Liver (tissue), 10 donors: ENCODE measurements at places on chromosomes 11 and 22. TPM values are rescaled to one million over a fixed set of nuclear protein-coding genes. Genes with fewer than 3 reads are reported as not detected.

- H3K4me3 ChIP-seq: no peak overlapping the region
- DNase-seq: no peak
- H3K36me3 ChIP-seq: no peaks in the 10 kb centered on the region
These were observed 150.1 kb upstream of the ARHGAP42 start for GRCh38 chr11:100536979-100537378.

GRCh38 chr11:103894034-103894433, 142.4 kb upstream of the DDI1 start:
- H3K4me1 ChIP-seq: no peaks in the 10 kb centered on the region
- H3K27ac ChIP-seq: no peak overlapping the region
- no peaks in the 10 kb centered on the region for H3K27me3 ChIP-seq
- no peaks in the 10 kb centered on the region for H3K36me3 ChIP-seq

DNA sequence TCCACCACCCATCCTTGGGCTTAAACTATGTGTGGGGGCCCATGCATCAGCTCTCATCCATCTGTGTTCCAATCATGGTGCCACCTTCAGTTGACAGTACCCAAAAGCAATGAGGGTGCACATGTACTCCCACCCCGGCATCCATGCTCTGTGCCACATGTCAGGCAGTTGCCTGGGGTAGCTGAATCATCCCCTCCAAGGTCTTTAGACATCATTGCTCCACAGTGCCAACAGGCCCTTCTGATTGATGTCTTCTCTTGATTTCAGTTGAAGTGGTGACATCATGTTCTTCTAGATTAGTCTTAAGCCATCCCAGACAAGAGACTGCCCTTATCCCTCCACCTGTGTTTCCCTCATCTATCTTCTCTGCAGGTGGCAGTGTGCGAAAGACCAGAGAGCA, 42.5 kb downstream of the TMPRSS5 start:
- no peak for DNase-seq
- no peaks in the 10 kb centered on the region for H3K4me1 ChIP-seq
- H3K4me3 ChIP-seq: no peak overlapping the region
- H3K27me3 ChIP-seq: no peaks in the 10 kb centered on the region
- H3K36me3 ChIP-seq: no peaks in the 10 kb centered on the region

DNA sequence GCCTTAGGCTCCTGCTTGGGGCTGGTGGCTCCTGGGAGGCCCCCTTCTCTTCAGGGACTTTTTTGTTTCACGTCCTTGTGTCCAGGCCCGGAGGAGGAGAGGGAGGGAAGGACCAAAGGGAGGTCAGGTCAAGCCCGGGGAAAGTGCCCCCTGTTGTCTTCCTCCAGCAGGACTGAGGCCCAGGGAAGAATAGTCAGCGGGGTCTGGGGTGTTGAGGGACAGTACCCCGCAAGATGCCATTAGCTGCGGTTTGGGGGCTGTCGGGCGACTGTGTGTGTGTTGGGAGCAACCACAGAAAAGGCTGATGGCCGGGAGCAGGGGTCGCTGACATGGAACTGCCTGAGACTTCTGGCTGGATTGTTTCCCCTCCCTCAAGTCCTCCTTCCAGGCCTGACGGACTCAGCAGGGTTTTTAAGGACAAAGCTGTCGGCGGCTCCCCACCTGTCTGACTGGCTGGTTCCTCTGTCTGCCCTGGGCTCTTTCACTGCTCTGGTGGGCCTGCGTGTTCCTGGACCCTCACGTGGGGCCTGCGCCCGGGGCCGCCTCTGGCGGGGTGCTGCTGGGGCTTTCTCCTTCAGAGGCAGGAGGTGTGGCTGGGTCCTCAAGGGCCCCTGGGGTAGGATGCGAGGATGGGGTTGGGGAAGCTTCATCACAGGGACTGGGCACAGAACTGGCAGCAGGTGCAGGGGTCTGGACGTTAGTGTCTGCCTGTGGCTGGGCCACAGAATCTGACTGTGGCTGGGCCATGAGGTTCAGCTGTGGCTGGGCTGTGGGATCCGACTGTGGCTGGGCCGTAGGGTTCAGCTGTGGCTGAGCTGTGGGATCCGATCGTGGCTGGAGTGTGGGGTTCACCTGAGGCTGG, 1.5 kb downstream of the GPR152 start:
- H3K4me1 ChIP-seq: no peaks in the 10 kb centered on the region
- no peaks in the 10 kb centered on the region for H3K36me3 ChIP-seq
- no peaks in the 10 kb centered on the region for H3K27me3 ChIP-seq
- no peak for DNase-seq

DNA sequence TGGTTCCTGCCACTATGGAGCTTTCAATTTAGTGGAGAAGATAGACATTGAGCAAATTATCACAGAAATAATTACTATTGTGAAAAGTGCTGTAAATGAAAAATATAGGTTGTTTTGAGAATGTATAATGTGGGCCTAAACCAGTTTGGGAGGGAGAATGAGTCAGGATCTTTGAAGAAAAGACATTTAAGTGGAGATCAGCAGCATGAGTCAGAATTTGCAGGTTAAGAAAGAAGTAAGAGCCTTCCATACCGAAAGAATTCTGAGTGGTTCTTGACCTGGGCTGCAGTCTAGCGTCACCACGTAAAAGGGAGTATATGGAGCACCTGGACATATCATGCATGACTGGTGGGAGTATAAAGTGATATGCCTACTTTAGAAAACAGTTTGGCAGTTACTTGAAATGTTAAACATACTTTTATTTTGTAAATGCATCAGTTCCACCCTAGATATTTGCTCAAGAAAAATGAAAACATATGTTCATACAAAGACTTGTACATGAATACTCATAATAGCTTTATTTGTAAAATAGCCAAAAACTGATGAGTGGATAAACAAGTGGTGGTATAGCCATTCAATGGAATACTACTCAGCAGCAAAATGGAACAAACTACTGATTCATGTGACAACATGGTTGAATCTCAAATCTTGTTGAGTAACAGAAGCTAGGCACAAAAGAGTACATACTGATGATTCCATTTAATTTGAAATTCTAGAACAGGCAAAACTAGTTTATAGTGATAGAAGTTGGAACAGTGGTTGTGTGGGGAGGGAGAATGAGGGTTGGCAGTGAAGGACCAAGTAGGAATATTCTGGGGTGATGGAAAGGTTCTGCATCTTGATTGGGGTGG, 99.2 kb downstream of the STIM1 start:
- H3K27me3 ChIP-seq: no peaks in the 10 kb centered on the region
- H3K4me3 ChIP-seq: no peak overlapping the region
- peaks cover 10% of the 10 kb centered on the region for H3K4me1 ChIP-seq
- no peaks in the 10 kb centered on the region for H3K36me3 ChIP-seq
- H3K27ac ChIP-seq: no peak overlapping the region

GRCh38 chr22:23070418-23071229, at the start of gene GNAZ:
GNAZ (plus strand) TSS chr22:23070519; CDS start chr22:23095696, 25,177 bp downstream.
- H3K27ac ChIP-seq: no peak within 1 kb of the TSS
- H3K4me1 ChIP-seq: peaks cover 4% of the 10 kb centered on the region
- no peak for DNase-seq
- no peaks in the 10 kb centered on the region for H3K36me3 ChIP-seq
- H3K27me3 ChIP-seq: no peaks in the 10 kb centered on the region

GRCh38 chr11:47234669-47235100, 13.9 kb downstream of the ACP2 start:
- peak overlapping the region; percentile 75 for H3K27ac ChIP-seq
- H3K27me3 ChIP-seq: no peaks in the 10 kb centered on the region
- peaks cover 11% of the 10 kb centered on the region for H3K4me1 ChIP-seq
- no peak for DNase-seq
- H3K36me3 ChIP-seq: peaks cover 4% of the 10 kb centered on the region
- H3K4me3 ChIP-seq: peak overlapping the region; percentile 33

DNA sequence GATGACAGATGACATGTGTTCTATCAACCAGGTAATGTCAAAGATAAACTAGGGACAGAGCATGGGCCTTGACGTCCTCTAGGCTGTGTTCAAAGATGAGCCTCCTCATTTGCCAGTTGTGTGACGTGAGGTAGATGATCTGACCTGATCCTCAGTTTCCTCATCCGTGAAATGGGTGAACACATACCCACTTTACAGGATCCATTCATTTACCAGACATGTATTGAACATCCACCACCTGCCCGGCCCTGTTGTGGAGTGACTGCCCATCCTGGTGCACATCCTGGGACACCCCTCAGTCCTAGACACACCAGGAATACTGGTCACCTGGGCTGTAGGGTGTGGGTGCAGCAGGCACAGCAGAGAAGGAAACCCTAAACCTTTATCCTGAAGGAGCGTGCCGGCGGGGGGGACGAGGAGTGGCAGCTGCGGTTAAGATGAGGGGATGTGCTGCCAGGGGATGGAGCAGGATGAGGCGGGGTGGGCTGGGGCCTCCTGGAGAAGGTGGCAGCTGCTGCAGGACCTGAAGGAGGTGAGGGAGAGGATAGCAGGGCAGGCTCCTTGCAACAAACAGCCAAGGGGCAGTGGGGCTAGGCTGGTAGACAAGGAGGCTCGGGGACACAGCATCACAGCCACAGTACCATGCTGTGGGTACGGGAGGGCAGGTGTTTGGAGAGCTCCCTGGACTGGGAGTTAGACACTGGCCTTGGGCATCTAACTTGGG, 8.4 kb downstream of the CLDN5 start:
- DNase-seq: no peak
- H3K27me3 ChIP-seq: no peaks in the 10 kb centered on the region
- no peak overlapping the region for H3K27ac ChIP-seq
- H3K4me1 ChIP-seq: no peaks in the 10 kb centered on the region
- no peaks in the 10 kb centered on the region for H3K36me3 ChIP-seq
- H3K4me3 ChIP-seq: no peak overlapping the region

DNA sequence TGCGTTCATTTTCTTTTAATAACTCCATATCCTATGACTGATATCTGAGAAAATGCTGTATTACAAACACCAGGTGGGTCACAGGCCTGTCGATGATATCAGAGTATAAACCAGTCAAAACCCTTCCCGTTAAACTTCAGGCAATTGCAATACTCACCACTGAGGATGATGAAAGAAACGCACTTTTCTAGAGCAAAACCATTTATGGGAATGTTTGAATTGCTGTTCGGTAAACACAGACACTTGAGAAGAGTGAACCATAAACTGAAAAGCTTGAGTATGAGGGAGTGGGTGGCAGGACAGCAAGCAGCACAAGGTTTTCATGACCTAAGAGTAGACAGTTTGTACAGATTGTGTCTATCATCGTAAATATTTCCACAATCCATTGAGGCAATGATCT, 139.8 kb upstream of the CEP126 start:
- H3K27ac ChIP-seq: no peak overlapping the region
- no peak for DNase-seq
- no peaks in the 10 kb centered on the region for H3K4me1 ChIP-seq
- no peak overlapping the region for H3K4me3 ChIP-seq
- no peaks in the 10 kb centered on the region for H3K27me3 ChIP-seq

GRCh38 chr11:78841456-78842060, 266.9 kb upstream of the NARS2 start:
- H3K36me3 ChIP-seq: no peaks in the 10 kb centered on the region
- no peaks in the 10 kb centered on the region for H3K27me3 ChIP-seq
- no peak overlapping the region for H3K4me3 ChIP-seq
- no peak overlapping the region for H3K27ac ChIP-seq
- no peak for DNase-seq

DNA sequence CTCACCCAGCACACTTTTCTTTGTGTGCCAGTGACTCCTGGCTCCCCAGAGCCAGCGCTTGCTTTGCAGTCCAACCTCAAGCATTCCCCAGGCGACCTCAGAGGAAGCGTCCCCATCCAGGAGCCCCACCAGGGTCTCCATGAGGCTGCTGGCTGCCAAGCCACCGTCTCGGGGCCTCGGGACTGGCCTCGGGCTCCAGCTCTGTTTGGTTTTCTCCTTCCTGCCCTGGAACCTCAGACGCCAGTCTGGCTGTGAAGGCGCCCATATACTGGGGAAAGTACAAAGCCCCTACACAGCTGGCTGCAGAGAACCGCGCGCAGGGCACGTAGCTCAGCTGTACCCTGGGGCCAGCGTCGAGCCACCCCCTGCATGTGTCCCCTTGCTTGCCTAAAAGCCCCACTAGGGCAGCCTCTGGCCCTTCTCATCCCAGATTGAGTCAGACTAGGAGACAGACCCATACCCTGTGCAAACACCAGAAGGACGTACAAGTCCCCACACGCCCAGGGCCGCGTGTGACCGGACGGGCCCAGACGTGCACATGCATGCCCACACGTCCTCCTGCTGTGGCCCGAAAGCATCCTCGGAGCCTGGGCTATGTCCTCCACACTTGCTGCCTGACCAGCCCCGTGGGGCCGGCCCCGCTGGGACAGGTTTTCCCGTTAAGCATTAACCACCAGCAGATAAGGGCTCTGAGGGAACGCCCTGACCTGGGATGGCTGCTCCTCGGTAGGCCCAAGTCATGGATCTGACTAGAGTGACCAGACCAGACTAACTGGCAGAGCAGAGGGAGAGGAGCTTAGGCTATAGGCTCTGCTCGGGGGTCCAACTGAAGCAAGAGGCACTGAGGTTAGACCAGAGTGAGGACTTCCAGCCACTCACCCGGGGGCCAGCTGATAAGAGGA, 4.2 kb upstream of the SYT8 start:
- H3K4me1 ChIP-seq: peaks cover 14% of the 10 kb centered on the region
- H3K36me3 ChIP-seq: no peaks in the 10 kb centered on the region
- H3K4me3 ChIP-seq: no peak overlapping the region
- no peak overlapping the region for H3K27ac ChIP-seq
- H3K27me3 ChIP-seq: no peaks in the 10 kb centered on the region
- no peak for DNase-seq

DNA sequence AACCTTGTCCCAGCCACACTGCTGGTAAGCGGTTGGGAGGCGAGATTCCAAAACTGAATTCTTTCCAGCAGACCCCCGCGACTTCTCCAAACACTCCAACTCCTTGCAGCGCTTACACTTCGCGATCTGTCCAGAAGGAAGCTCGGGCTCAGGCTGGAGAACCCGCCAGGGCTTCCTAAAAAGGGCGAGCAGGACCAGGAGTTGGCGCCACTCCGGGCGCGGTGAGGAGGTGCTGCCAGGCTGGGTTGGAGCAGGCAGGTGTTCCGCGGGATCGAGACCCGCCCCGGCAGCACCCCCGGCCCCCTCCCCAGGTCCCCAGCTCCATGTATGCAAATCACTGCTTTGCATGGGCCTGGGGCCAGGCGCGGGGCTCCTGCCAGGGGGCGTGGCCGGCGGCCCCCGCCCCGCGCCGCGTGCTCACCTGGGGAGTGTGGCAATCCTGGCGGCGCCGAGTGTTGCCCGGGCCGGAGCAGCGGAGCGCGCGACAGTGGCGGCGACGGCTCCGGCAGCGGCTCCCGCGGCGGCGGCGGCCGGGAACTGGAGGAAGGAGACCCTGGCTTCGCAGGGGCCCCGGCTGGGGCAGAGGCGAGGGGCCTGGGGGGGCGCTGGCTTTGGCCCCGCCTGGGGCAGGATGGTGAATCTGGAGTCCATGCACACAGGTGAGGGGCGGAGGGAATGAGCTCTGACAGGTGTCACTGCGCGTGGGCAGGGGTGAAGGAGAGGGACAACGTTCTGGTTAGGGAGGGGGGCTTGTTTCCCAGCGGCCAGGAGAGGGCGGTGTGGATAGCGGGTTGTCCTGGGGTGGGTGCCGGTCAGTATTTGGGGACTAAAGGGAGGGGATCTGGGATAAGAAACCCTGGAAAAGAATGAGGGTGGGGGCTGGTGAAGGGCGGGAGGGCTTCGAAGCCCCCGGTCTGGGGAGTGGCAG, at the start of gene POU2F3:
TSS of gene POU2F3 (plus strand) at position 428 of the 928 bp plus-strand sequence. CDS start at position 632, 204 bp downstream.
- H3K4me3 ChIP-seq: no peak within 1 kb of the TSS
- DNase-seq: no peak
- H3K27ac ChIP-seq: no peak within 1 kb of the TSS
- H3K4me1 ChIP-seq: peaks cover 2% of the 10 kb centered on the region

Gene CCDC15
- total RNA-seq: 3.5 TPM

Gene NLRP14
- total RNA-seq: 0.47 TPM

Gene TRIM49D1
- total RNA-seq: not detected

Gene CD6
- 0.42 TPM for total RNA-seq

Gene MRPL11
- 24.7 TPM for total RNA-seq

Gene PDE2A
- total RNA-seq: 9.3 TPM

Gene KRTAP5-7
- not detected for total RNA-seq

Gene SHANK3
- 5.1 TPM for total RNA-seq

Gene WT1
- 0.05 TPM for total RNA-seq

Gene THY1
- 0.51 TPM for total RNA-seq
